ENCODE measurements at places on chromosomes 13 and 19. TPM values are rescaled to one million over a fixed set of nuclear protein-coding genes. Genes with fewer than 3 reads are reported as not detected.

Gene SPART
- polyA plus RNA-seq: 109 TPM

Gene NLRP7
- polyA plus RNA-seq: not detected

Gene PRR36
- polyA plus RNA-seq: not detected

Gene KIR2DL4
- polyA plus RNA-seq: not detected

Gene RANBP3
- 59.4 TPM for polyA plus RNA-seq

Gene MAMSTR
- 1.8 TPM for polyA plus RNA-seq

Gene PNMA8B
- polyA plus RNA-seq: 0.14 TPM

Gene LAIR2
- polyA plus RNA-seq: not detected

Gene LGALS4
- polyA plus RNA-seq: not detected

Gene HSH2D
- polyA plus RNA-seq: not detected

Gene ZNF555
- polyA plus RNA-seq: 3.8 TPM

Gene WTIP
- 20.9 TPM for polyA plus RNA-seq

Gene REEP6
- polyA plus RNA-seq: 0.55 TPM

Gene NANOS3
- polyA plus RNA-seq: not detected

Gene CCDC159
- polyA plus RNA-seq: 13.8 TPM

Gene KMT2B
- polyA plus RNA-seq: 7.4 TPM

Gene LGALS14
- not detected for polyA plus RNA-seq

Gene C19orf53
- polyA plus RNA-seq: 206 TPM

Gene ZFP28
- polyA plus RNA-seq: 7.5 TPM

Gene GZMM
- polyA plus RNA-seq: not detected

Gene ADGRE2
- 0.15 TPM for polyA plus RNA-seq

Gene SYMPK
- 48.2 TPM for polyA plus RNA-seq

Gene GTPBP3
- 5.4 TPM for polyA plus RNA-seq

Gene PGLYRP1
- polyA plus RNA-seq: not detected

Gene DMPK
- polyA plus RNA-seq: 54.7 TPM

Gene SLAIN1
- polyA plus RNA-seq: 0.54 TPM

Gene PNMA8C
- polyA plus RNA-seq: 0.07 TPM

Gene CLDND2
- polyA plus RNA-seq: not detected

Gene KLK14
- polyA plus RNA-seq: not detected

Gene NR2F6
- polyA plus RNA-seq: 9.6 TPM

Gene URAD
- not detected for polyA plus RNA-seq

Gene NECTIN2
- polyA plus RNA-seq: 59.4 TPM

Gene PRR20C
- polyA plus RNA-seq: not detected

Gene KLK6
- polyA plus RNA-seq: not detected

Gene CGB1
- polyA plus RNA-seq: not detected

Gene KIR2DL1
- polyA plus RNA-seq: not detected

Gene MEIOSIN
- not detected for polyA plus RNA-seq

Gene C5AR1
- polyA plus RNA-seq: 0.81 TPM

Gene PNMA8A
- 1.4 TPM for polyA plus RNA-seq
